ENCODE measurements at places on chromosomes 3 and 15.
A peak's percentile ranks its signal among the peaks of the same experiment; 100 is the strongest.

GRCh38 chr15:98398886-98399285 is 249.5 kb upstream of the IGF1R start:
- no peak for DNase-seq

DNA sequence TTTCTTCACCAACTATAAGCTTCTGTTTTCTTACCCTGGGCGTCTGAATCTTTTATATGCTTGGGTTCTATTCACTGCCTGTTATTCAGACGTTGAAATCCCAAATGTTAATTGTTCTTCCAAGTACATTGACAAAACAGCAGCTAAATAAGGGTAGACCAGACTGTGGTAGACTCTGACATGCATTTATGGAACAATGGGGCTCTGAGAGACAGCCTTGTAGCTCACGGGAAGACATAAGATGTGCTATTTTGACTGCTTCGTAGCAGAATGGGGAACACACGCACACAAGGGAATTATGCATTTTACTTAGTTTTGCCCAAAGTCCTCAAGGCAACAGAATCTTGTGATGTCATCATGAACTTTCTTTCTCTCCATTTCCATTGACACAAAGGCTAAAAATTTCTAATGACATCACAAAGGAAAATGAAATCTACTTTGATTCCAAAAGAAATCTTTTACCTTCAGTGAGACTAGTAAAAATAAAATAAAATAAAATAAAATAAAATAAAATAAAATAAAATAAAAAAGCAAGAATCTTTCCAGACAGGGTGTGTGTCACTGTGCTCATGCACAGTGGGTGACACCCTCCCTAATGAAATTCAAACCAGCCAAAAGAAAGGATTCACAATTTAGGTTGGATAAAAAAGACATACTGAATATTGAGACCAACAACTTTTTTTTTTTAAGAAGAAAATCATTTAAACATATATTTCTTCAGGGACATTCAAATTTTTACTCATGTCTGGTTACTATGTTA is 346.6 kb downstream of the ZBTB20 start:
- no peak for DNase-seq

GRCh38 chr3:128488636-128488990 is 4.4 kb downstream of the GATA2 start:
- no peak for DNase-seq

DNA sequence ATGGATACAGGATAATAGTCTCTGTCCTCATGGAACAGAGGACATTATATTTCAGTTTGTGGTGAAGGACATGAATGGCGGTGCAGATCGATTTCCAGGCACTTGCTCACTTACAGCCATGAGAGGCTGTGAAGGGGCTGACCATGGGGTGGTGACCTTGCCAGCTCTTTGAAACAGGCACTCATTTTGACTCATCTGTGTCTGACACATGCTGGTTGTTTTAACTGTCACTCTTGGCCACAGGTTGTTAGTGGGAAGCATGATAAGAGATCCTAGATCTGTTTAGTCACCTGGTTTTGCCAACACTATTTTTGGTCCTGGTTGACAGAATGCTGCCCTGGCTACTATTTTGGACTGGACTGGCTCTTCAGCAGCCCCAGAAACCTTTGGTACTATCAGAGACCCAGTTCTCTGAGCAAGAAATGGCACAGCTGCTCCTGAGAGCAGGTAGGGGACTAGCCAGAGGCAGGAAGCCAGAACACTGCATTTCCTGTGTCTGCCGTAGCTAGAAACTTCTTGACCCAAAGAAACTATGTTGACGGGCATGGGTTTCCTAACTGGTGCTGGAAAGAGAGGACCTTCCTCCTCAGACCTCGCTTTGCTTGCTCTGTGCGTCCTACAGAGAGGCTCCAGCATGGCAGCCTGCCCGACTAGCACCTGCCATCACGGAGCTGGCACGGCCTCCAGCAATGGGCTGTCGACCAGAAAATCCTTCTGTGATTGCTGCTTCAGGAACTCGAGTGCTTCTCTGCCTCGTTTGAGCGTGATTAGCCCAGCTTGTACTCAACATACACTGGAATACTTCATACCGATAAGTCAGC is 6.3 kb downstream of the PXYLP1 start:
- DNase-seq, result no peak

DNA sequence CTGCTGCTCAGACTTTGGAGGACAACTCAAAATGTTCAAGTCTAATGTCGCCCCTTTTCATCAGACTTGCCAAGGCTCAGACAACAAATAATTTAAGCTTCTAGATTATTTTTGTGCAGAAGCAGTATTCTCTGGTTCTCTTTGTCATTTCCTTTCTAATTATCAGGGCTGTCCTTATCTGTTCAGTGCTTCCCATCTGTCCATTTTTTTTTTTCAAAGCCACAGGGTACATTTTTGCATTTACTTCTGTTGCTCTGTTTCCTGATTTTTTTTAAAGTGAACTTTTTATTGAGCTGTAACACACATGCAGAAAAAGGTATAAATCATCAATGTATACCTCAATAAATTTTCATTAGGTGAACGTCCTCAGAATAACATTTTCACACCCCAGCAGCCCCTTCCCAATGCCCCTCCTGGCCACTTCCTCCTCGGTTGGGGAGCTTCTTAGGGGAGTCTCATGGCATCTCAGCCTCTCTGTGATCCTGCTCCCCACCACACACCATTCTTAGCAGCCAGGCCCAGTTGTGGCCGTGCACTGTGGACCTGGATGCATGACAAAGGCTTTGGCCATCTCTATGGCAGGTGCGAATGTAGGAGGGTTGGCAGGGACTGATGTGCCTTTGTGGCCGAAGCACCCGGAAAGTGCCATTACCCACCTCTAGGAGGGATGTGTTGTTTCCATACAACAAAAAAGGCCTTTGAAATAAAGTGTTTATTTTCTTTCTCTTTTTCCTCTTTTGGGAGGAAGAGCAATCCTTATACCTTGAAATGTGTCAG is 303.5 kb upstream of the LRRFIP2 start:
- no peak for DNase-seq

GRCh38 chr3:20760981-20761380 is 575.0 kb upstream of the SGO1 start:
- no peak for DNase-seq

- DNase-seq, result no peak
Measured at GRCh38 chr3:13401149-13401548, 19.0 kb downstream of the NUP210 start.

- no peak for DNase-seq
Measured at GRCh38 chr15:45377609-45378148, 665 bp downstream of the GATM start.

- no peak for DNase-seq
Measured at GRCh38 chr15:87734571-87735373, 521.8 kb downstream of the NTRK3 start.

DNA sequence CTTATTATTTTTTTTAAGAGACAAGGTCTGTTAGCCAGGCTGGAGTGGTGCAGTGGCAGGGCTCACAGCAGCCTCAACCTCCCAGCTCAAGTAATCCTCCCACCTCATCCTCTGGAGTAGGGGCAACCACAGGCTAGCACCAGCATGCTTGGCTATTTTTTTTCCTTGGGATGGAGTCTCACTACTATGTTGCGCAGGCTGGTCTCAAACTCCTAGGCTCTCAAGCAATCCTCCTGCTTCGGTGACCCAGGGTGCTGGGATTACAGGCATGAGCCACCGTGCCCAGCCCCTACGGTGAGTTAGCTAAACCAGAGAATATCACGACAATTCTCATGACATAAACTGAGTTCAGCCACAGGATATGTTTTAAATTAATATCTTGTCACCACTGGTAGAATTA is 2.0 kb downstream of the DCUN1D1 start:
- DNase-seq, result no peak

DNA sequence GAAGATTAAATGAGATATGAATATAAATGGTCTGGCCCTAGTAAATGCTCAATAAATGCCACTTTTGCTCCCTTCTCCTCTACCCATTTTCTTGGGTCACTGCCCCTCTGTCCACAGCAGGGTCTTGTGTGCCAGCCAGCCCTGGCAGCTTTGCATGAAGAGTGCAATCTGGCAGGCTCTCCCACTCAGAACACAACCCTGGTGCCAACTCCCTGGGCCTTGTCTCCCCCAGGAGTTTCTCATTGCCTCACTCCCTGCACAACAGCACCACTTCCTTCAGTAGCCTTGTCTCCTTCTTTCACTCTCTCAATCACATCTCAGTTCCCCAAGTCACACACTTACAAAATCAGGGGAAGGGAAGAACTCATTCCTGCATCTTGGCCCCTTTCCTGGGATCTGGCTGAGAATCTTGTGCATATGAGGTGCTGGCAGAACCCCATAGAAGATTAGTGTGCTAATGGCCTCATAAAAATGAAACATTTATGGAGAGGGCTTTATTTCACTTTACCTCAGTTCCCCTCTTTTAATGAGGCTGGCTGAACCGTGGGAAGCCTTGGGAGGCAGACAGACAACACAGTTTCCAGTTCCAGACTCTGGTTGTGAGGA is 445.9 kb upstream of the PROK2 start:
- no peak for DNase-seq

DNA sequence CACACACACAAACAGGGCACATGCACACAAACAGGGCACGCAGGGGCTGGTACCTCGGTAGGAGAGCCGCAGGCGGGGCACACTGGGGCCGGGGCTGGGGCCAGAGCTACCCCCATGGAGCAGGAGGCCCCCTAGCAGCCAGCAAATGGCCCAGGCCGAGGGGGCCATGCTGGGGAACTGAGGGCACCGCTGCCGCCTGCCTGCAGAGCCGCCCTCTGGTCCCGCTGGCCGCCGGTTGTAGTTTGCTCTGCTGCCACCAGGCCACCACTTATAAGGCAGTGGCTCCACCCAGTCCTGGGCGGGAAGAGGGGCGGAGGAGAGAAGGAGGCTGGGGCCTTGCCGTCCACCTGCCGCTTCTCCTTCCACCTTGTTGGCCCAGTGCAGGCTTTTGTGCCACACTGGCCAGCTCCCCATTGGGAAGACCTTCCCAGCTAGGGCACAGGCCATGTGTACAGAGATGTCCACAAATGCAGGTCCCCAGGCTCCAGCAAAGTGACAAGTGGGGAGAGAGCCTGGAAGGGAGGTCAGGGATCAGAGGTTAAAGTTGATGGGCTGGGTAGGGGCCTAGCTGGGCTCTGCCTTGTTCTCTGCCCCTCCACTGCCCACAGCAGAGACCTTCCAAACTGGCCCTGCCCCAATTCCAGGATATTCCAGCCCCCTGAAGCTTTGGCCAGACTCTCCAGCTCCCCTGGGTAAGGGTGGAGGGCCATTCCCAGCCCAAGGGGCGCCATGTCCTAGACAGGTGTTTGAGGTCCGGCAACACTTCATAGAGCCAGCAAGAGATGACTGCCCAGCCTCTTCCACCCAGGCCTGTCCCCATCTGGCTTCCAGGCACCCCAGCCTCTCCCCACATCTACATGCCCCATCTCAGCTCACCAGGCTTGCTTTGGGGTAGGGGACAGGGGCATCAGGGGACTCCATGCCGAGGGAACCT is at the start of gene SEMA3G:
TSS of gene SEMA3G (minus strand) at position 244 of the 934 bp plus-strand sequence. CDS start at position 168, 76 bp downstream.
- DNase-seq, result no peak

- DNase-seq, result peak; percentile 31
Measured at GRCh38 chr3:131174752-131175151, 148.1 kb downstream of the NEK11 start.

DNA sequence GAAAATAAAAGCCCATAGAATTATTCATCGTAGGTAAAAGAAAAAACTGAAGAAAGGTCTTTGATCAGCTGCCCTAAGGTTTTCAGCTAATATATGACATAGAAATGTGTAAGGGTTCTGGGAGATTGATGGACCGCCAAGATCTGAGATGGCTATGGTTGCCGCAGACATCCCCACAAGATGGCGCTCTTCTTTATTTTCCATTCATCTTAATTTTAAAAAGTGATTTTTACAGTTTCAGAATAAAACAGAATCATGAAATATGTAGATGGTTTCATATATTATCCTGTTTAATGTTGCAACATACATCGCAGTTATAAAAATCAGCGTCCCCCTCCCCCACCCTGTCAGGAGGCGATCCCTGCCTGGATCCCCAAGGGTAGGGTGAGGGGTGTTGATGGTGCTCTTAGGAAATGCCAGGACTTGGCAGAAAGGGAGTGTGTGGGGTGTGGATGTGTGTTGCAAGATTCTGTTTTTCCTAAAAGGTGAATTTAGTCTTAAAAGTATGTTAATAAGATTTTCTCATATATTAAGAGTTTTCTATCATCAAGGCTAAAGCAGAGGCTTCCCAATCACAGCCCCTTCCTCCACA is 68.8 kb downstream of the ANXA2 start:
- DNase-seq, result no peak
